Muscle of arm (tissue), 14 donors: ENCODE measurements at places on chromosomes 1 and 21. TPM values are rescaled to one million over a fixed set of nuclear protein-coding genes. Genes with fewer than 3 reads are reported as not detected.

DNA sequence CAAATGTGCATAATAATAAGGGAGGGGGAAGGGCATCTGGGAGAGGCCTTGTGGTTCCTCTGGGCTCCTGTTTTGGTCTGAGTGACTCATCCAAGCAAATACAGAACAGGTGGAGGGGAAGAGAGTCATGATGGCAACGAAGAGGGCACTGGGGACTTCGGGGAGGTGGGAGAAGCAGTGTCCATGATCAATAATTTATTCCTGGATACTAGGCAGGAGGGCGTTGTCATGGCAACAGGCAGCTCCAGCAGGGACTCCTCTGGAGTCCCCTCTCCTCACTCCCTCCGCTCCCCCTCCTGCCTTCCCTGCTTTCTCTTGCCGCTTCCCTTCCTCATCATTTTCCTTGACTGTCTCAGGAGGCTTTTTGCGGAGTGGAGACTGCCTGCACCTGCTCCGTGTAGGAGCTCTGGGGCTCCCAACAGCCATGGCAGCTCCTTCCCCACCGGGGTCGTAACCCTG, 12.3 kb upstream of the NFASC start:
- DNase-seq: no peak

GRCh38 chr1:204376919-204377799, 17.4 kb upstream of the PLEKHA6 start:
- no peak for DNase-seq

- no peak for DNase-seq
Measured at GRCh38 chr1:58325866-58326265, 220.7 kb downstream of the OMA1 start.

- no peak for DNase-seq
Measured at GRCh38 chr1:153750026-153750995, 22.5 kb downstream of the INTS3 start.

PRELP gene
- polyA plus RNA-seq: 4.3 TPM

BATF3 gene
- 1.1 TPM for polyA plus RNA-seq

LAMC2 gene
- polyA plus RNA-seq: 2.4 TPM

ANGPTL3 gene
- 0.35 TPM for polyA plus RNA-seq

- DNase-seq: no peak
Measured at GRCh38 chr1:51425955-51426354, 93.1 kb downstream of the EPS15 start.

DNA sequence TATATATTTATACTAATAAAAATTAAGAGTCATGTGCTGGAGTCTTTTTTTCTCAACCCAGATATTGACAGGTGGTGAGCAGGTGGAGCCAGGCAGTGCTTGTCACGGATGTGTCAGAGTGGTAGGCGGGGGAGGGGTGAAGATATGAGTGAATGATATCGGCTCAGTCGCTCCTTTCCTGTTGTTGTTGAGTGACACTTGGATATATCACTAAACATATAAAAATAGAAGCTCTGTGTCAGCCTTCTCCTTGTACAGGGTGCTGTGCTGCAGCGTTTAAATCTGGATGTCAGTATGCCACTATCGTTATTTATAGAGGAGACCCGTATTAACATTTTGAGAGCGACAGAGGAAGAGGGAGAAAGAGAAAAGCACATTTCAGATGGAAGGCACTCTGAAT, 339.6 kb downstream of the NUF2 start:
- DNase-seq: no peak

CHRNB2 gene
- polyA plus RNA-seq: 1.1 TPM

- DNase-seq: no peak
Measured at GRCh38 chr1:165960881-165961280, 133.5 kb downstream of the UCK2 start.

DNA sequence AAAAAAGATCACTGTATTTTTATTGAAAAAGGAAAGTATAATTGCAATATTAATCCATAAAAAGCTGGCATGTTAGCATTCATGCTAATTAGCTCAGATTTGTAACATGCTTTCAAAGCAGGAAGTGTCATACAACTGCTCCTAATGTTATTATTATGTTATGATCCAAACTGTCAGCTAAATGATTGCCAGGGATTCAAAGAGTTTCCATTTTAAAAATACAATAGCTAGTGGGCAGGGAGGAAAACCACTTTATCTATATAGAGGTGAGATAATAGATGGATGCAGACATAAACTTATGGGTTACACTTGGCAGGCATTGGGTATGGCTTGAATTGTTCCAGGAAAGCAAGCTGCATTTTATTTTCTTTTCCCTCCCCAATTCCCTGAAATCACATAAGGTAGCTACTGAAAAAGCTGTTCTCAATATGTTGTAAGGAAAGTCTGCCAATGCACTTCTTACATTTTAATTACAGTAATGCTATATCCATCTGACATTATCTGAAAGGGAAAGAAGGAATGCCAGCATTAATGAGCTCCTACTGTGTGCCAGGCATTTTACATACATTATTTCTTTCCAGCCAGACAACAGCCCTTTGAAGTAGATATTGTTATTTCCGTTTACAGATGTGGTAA, 9.8 kb upstream of the MYSM1 start:
- DNase-seq: no peak

FAM110D gene
- 0.56 TPM for polyA plus RNA-seq

DNA sequence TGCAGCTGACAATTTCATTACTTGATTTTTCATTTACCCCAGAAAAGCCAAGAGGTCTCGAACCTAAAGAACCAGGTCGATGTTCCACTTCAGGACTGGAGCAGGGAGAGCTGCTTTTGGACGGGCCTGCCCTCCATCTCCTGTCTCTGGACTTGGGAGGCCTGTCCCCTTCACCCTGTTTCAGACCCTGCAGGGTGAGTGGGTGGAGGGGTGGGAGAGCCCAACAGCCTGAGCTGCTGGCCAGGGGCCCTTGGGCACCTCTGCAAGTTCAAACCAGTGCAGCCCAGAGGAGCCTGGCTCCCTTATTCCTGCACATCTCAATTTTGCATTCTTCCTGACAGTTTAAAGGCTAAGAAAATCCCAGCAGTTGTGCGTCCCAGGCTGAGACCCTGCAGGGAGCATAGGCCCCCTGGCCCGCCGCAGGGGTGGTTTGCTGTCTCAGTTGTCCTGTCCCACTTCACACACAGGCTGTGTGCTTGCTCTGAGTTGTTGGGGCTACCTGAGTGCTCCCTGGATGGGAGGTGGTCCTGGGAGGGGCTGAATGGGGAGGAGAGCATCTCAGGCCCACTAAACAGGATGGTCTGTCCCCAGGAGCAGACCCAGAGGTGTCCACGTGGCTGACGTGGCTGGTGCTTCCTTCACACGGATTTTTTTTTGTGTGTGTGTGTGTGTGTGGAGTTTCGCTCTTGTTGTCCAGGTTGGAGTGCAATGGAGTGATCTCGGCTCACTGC, 443.7 kb downstream of the PTPRU start:
- no peak for DNase-seq

GRCh38 chr1:184595596-184595995, 159.1 kb downstream of the EDEM3 start:
- DNase-seq: no peak

- DNase-seq: no peak
Measured at GRCh38 chr1:241638909-241639622, 1.1 kb downstream of the CHML start.

DNA sequence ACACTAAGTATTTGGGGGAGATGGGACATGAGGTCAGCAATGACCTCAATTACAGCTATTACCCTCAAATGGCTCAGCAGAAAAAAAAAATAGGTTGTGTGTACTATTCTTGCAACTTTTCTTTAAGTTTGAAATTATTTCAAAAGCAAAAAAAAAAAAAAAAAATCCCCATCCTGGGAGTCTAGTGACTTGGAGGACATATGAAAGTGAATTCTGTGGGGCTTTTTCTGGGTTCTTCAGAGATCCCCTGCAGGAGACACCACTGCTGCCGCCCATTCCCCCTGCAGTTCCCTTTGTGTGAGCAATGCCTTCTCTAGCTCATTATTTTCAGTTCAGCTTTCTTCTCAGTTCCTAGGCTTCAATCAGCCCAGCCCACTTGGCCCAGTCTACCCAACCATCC, 16.7 kb downstream of the HSD11B1 start:
- no peak for DNase-seq

GRCh38 chr1:14345946-14346550, 252.4 kb upstream of the KAZN start:
- no peak for DNase-seq

SYCP1 gene
- 0.25 TPM for polyA plus RNA-seq

DNA sequence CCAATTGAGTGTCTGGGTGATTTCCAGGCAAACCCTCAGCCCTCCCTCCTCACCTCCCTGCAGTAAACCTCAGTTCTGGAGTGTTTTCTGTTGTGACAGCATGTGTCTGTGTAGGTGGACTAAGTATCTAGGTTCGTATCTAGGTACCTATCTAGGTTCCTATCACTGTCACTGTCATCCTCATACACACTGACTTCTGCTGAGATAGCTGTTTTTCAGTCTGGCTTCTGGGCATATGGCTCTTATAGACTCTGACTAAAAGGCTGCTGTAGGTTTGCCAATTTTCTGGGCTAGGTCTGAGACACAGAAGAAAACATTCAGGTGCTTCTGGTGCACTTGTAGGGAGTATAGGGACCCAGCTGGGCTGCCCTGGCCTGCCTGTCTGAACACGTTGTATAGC, 8.1 kb upstream of the TRIM67 start:
- no peak for DNase-seq

GRCh38 chr1:36796733-36797132, 237.6 kb downstream of the GRIK3 start:
- DNase-seq: no peak

GRCh38 chr1:217369271-217369981, 261.5 kb downstream of the GPATCH2 start:
- DNase-seq: no peak

- no peak for DNase-seq
Measured at GRCh38 chr1:211082824-211083223, 51.1 kb downstream of the KCNH1 start.

ITLN2 gene
- not detected for polyA plus RNA-seq

DNA sequence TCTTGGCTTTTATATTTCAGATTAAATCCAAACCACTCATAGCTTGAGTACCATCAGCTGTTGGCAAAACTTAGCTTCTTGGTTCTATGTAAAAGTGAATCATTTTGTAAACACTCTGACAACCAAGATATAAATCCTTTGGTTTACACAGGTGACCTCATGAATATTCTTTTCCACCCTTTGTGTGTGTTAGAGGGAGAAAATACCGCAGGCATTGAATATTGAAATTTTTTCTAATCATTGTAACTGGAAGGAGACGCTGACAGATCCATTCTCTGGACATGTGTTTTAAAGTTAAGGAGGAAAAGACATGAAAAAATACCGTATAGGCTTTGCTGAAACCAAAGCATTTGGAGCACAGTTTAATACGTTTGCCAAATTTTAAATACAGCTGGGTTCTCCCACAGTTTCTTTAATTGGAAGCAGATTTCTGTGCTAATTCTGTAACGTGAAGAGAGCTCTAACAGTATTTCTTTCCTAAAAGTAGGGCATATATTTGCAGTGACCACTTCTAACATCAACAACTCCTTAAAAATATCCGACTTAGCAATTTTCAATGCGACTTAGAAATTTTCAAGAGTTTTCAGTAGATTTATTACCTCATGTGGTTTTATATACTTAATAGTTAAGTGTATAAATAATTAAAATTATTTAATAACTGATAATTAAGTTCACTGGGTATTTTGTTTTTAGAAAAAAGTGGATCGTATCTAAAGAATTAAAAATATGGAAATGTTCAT, 388.2 kb downstream of the USP25 start:
- DNase-seq: peak; percentile 64

GRCh38 chr1:80779275-80779674, 1021.5 kb upstream of the ADGRL2 start:
- DNase-seq: no peak

GRCh38 chr1:162904579-162904978, 43.6 kb upstream of the CCDC190 start:
- DNase-seq: no peak

DNA sequence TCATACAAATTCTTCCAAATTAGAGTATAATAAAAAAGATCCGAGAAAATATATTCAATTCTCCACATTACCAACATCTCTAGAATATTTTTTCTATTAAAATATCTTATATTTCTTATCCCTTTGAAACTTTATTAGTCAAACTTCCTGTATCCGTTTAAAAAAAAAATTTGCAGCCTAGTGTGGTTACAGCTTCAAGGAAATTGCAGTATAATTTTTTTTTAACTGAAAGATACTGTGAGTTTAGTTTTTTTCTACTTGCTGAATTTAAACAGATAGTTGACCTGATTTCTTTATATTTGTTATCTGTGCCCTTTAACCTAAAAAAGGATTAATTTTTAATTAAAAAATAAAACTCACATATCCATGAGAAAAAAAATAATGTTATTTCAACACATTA, 1.5 kb downstream of the RGS18 start:
- DNase-seq: no peak

GRCh38 chr1:222754366-222755139, 17.6 kb downstream of the FAM177B start:
- DNase-seq: peak; percentile 72

DNA sequence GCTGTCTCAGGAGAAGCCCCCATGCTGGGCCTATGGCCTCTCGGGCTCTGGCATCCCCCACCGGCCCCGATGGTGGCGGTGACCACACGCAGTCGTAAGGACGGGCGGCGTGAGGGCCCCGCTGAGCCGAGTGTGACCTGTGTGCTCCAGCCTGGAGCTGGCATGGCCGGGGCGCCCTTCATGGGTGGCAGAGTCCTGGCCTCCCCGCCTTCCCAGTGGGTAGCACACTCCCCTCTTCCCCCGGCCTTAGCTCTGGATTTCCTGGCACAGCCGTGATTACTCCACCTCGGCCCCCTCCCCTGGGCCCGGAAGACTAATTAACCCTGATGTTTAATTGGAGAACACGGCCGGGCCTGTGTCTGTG, 44.6 kb downstream of the SLX9 start:
- no peak for DNase-seq

- peak; percentile 45 for DNase-seq
Measured at GRCh38 chr1:204207136-204207616, 6.6 kb downstream of the GOLT1A start.

GRCh38 chr1:109751531-109752260, 10.9 kb upstream of the GSTM3 start:
- no peak for DNase-seq

GRCh38 chr1:18294437-18295176, 186.1 kb upstream of the KLHDC7A start:
- DNase-seq: no peak

GPX7 gene
- 137 TPM for polyA plus RNA-seq

TMEM61 gene
- polyA plus RNA-seq: not detected

- DNase-seq: no peak
Measured at GRCh38 chr1:248897412-248898337, 8.4 kb upstream of the PGBD2 start.

DNA sequence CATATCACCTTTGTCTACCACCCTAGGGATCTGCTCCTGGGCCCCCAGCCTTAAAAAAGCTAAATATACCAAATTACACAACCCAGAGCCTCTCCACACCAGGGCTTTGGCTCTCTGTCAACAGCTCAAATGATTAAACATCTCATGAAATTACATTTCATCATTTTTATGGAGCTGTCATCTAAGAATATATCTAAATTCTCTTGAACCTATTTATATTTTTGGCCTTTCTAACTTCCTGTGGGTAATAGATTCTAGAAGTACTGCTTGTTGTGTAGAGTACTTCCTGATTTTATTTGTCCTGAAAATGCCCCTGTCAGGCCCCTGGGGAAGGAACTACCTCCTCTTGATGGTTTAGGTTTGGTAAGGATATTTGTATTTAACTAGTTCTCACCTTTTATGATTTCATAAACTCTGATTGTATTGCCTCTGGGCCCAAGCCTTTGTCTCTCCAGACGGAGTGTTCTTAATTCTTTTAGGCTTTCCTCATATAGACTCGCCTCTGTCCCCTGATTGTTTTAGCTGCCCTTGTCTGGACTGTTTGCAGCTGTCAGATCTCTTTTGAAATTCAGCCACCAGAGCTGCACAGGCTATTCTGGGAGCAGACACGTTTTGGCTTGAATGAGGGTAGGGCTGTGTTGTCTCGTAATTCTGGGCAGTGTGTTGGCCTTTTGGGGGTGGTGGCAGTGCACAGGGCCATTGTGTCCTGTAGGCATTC, 16.6 kb downstream of the MYOG start:
- DNase-seq: peak; percentile 49
